Activated CD4-positive, alpha-beta T cell treated with anti-CD3 and anti-CD28 coated beads, Interleukin-2, amount 50 U/mL, for 16 hours (primary cell): ENCODE measurements at places on chromosomes 12 and 14.

DNA sequence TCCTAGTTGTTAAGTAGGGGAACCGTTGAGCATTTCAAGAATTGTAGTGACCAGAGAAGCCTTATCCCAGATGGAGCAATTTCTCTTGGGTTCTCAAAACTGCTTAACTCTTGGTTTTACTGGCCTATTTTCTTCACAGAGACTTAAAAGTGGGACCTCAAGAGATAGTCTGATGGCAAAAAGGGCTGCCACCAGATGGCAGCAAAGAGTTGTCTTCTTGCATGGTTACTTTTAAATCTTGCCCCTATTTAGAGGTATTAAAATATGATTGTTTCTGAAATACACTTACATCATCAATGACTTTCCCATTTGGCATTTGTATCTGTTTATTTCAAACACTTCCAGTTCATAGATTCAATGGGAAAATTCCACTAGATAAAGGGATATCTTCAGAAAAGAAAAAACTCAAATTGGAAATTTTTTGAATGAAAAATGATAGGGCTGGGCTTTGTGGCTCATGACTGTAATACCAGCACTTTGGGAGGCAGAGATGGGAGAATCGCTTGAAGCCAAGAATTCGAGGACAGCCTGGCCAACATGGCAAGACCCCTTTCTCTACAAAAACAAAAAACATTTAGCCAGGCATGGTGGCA is 69.9 kb upstream of the CNTN1 start:
- DNase-seq: peak; percentile 33

DNA sequence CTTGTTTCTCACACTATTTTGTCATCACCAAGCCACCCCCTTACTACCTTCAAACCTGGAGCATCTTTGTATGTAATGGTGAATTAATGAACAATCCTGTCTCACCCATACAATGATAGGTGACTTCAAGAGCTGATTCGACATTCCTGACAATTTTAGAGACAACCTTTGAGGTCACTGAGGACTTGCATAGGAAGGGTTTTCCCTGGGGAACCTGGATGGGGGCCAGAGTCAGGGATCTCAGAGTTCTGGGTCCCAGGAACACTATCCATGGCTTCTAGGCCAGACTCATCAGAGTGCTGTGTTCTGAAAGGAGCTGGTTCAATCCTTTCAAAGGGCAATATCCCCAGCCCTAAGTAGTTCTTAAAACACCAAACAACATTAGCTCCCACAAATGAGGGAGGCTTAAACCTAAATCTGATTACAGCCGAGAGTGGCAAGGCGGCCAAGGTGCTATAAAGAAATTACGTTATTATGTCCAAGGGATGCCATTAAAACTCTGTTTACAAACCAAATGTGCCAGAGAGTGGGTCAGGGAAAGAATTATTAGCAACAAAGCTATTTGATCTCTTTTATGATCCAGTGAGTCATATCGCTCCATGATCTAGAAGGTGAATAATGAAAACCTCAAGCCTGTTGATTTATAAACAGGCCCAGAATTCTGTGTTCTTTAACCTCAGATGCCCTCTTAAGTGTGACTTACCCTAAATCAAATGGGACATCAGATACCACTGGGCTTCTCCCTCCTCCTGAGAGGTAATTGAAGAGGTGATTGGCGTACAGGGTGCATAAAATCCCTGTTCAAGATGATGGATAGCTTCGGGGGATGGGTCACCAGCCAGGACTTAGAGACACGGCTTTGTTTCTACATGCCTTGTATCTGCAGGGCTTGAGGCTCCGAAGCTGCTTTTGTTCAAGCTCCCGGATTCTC is 230.2 kb upstream of the TBX3 start:
- DNase-seq: no peak

DNA sequence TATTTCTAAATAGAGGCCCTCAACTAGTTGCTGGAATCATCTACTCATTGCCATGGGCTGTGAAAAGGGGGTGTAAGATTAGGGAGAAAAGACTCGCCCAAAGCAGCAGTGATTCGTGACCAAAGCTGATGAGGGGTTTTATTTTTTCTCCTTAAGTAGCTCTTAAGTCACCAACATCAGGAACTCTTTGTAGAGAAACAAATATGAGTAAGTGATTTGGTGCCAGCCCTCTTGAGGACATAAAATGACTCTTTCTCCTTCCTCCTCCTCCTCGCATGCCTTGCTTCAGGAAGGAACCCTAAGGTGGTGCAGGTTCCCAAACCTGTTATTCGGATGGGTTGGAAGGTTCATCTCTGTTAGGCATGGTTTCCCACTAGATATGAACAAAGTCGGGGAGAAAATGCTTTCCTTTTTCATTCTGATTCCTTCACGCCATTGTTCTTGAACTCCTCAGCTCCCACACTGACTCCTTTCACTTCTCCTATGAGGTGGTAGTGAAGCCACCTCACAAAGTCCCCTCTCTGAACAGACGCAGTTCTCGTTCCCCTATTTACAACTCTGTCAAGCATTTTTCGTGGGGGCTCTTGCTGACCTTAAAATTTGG is 113.4 kb downstream of the ETV6 start:
- peak; percentile 20 for DNase-seq

DNA sequence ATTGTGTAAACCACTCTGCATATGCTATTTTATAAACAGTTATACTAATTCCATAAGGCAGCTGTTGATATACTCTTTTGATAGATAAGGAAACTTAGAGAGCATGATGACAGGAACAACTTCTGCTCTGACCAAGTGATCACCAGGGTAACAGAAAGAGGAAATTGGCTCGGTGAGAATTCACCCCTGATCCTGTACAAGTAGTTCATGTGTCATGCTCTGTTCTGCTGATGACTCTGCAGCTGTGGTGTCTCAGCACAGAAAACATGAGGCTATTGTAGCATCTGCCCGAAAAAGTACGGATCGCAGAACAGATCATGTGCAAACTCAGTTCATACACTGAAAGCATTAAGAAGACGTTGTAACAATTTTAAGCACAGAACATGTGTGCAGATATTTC is 345.0 kb downstream of the LRIG3 start:
- no peak for DNase-seq

GRCh38 chr12:26750531-26751175 is 82.3 kb downstream of the ITPR2 start:
- DNase-seq: no peak

DNA sequence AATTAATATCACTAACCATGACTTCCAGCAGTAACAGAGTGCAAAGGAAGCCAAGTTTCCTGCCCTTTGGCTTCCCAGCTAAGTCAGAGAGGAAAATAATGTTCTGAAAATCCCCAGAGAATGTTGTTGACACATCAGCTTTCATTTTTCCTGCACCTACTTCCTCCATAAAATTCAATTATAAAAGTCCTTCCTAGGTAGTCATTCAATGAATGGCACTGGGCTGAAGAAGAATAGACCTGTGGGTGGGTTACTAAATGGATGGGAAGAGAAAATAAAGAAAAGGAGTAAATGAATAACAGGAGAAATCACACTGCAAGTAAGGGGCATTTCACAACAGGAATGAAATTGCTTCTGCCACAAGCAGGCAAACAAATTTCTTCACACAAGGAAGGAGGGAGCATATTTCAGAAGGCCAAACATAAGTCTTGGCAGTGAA is 73.2 kb upstream of the MDM1 start:
- DNase-seq: no peak

GRCh38 chr12:83505586-83505985 is 818.9 kb downstream of the TMTC2 start:
- DNase-seq: no peak

- no peak for DNase-seq
Measured at GRCh38 chr12:106187155-106187789, 48.5 kb upstream of the NUAK1 start.

DNA sequence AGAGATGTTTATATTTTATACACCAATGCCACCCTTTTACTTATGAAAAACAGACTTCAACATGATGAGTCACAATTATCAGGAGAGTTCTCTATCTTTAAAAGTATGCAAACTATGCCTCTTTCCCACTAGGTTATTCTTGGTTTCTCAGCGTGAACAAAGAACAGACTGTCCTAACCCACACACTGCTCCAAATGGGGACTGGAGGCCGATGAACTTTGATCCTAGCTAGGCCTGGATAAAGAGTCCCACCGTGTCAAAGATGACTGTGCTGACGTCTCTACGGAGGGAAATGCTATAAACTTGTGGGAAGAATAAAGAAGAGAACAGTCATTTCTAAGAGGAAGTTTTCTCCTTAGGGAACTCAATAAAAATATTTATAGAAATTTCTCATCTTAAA is 160.1 kb downstream of the EPS8 start:
- no peak for DNase-seq
